ENCODE measurements at places on chromosomes 5 and 9.

- DNase-seq: no peak
Measured at GRCh38 chr9:33381231-33381791, 21.1 kb downstream of the AQP7 start.

DNA sequence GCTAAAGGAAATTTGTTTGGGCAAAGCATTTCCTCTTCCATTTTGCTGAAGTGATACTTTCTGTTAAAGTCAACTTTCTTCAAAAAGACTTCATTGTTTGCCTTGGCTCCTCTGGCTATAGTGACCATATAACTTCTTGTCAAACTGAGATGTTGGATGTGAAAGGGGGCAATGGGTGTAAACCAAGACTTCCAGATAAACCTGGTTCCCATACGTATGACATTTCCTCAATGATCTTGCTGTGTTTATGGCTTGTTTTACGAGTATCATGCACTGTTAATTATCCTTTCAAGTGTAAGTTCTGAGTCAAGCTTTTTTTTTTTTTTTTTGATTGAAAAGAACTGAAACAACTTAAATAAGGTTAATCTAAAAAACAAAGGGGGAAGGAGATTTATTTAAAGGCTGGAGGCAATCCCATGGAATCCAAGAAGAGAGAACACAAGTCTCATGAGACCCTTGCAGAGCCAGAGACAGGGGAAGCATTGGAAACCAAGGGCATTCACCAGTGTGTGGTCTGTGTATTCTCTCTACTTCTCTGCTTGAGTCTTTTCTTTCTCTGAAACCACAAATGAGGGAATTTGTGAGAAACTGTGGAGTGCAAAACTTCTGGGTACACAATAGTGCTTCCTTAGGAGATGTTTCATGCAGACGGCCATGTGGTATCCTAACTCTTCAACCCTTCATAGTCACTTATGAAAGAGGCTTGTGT is 335.3 kb downstream of the RAB3C start:
- no peak for DNase-seq

DNA sequence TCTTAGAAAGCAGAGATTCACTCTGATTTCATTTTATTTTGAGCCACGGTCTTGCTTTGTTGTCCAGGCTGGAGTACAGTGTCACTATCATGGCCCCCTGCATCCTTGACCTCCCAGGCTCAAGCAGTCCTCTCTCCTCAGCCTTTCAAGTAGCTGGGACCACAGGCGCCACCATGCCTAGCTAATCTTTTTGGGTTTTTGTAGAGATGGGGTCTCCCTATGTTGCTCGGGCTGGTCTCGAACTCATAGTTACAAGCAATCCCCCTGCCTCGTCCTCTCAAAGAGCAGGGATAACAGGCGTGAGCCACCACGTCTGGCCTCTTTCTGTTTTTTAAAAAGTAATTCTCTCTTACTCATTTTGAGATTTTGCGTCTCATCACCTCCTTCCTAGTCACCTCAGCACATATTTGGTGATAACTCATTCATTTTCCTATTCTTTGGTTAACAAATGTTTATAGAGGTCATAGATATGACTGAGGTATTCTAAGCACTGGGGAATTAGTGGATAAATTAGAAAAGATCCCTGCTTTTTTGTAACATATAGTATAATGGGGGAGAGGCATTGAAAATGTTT is 10.8 kb upstream of the DCP2 start:
- DNase-seq: no peak

GRCh38 chr9:97990259-97990658 is 7.1 kb downstream of the ANP32B start:
- no peak for DNase-seq

- DNase-seq: no peak
Measured at GRCh38 chr5:93226202-93226735, 354.8 kb downstream of the NR2F1-AS1 start.

GRCh38 chr5:96651948-96652753 is 10.0 kb upstream of the CAST start:
- DNase-seq: peak; percentile 27

DNA sequence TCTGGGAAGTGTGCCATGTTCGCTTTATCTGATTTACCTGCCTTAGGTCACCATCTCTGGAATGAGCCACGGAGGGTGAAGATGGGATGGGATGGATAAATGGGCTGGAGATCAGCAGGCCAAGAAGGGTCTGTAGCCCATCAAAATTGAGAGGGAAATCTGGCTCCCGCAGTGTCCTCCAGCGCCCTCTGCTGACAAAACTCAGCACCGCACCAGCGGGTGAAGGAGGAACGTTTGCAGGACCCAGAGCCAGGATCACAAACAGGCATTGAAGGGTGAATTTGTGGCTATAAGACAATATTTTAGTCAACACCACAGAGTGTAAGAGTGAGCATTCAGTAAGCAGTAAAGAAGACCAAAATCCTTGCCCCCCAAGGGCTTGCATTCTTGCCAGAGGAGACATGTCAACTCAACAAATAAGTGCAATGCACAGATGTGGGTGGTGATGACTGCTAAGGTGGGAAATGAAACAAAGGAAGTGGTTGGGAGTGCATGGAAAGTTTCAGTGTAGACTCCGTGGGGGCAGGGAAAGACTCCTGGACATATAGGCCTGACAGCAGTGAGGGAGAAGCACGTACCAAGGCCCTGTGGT is 124.4 kb downstream of the TENT4A start:
- no peak for DNase-seq

DNA sequence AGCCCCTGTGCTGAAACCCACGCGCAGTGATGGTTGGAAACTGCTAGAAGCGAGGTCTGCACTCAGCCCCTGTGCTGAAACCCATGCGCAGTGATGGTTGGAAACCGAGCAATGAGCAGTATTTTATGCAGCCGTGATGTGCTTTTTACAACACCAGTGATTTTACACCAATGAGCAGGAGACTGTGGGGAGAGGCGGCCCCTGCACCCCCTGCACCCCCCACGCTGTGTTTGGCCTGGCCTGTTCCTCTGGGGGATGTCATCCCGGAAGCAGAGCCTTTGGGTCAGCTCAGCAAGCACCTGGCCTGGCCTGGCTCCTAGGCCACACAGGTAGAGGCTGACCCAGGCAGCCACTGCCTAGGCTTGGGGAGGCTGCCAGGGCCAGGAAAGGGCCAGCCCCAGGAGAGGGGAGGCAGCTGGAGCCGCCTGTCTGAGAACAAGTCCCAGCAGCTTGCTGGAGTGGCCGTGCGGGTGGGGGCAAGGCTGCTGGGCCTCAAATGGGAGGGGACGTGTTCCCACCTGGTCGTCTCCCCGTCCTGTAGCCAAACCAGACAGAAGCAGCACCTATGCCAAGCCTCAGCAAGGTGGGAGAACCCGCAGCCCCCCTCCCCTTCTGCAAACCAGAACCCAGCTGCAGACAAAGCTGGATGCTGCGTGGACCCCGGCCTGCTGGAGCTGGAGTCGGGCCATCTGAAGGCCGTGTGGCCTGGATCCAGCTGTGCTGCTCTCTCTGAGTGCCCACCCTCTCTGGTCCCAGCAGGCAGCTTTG is 46.8 kb downstream of the DBH start:
- DNase-seq: no peak

GRCh38 chr9:112555844-112556482 is 69.3 kb downstream of the KIAA1958 start:
- no peak for DNase-seq

- DNase-seq: peak; percentile 35
Measured at GRCh38 chr5:64165500-64166200, at the start of gene RNF180. TSS of gene RNF180 (plus strand) at chr5:64165843. CDS start at chr5:64200808, 34,965 bp downstream.

DNA sequence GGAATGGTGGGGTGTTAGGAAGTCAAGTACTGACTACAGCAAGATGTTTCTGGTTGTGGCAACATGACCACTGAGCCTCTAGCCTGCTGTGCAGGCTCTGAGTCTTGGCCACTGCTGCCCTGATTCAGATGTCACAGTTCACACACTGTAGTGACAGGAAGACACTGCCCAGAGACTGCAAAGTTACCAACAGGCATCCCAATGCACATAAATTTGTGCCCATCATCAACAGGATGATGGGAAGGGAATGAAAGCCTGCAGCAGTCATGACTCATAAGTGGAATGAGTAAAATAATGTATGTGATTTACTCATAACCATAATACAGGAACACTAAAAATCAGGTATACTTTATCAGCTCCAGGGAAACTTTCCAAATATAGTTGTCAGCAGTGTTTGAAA is 251.6 kb upstream of the HAPLN1 start:
- no peak for DNase-seq

DNA sequence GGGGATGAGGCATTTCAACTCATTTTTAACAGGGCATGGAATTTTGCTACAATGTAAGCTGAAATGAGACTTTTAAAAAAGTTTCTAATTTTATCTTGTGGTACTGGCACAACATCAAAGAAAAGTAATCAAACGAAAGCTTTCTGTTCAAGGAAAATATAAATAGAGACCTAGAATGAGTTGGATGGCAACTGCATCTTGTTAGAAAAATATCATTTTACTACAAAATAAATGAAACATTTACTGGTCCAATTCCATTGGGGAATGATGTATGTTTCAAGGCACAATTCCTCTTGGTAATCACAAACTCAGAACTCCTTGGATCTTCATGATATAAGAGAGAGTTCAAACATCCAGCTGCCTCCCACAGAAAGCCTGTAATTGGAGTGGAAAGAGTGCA is 102.8 kb downstream of the HMHB1 start:
- DNase-seq: no peak

DNA sequence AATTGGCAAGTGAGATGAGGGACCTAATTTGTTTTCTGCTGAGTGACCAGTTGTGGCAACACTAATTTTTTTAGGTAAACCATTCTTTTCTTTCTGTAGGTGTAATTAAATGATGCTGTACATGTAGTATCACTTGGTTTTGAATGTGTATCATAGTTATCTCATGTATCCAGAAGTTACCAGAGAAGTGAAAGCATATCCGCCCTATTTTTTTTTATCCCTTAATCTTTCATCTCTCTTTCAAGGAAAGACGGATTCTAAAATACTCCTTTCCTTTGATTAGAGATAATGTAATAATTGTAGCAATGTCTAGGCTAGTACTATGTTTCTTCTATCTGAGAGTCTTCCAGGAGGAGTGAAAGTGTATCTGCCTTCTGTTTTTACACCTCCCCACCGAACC is 7.1 kb downstream of the KDM3B start:
- no peak for DNase-seq

- DNase-seq: no peak
Measured at GRCh38 chr5:68628082-68628814, 412.7 kb downstream of the PIK3R1 start.

DNA sequence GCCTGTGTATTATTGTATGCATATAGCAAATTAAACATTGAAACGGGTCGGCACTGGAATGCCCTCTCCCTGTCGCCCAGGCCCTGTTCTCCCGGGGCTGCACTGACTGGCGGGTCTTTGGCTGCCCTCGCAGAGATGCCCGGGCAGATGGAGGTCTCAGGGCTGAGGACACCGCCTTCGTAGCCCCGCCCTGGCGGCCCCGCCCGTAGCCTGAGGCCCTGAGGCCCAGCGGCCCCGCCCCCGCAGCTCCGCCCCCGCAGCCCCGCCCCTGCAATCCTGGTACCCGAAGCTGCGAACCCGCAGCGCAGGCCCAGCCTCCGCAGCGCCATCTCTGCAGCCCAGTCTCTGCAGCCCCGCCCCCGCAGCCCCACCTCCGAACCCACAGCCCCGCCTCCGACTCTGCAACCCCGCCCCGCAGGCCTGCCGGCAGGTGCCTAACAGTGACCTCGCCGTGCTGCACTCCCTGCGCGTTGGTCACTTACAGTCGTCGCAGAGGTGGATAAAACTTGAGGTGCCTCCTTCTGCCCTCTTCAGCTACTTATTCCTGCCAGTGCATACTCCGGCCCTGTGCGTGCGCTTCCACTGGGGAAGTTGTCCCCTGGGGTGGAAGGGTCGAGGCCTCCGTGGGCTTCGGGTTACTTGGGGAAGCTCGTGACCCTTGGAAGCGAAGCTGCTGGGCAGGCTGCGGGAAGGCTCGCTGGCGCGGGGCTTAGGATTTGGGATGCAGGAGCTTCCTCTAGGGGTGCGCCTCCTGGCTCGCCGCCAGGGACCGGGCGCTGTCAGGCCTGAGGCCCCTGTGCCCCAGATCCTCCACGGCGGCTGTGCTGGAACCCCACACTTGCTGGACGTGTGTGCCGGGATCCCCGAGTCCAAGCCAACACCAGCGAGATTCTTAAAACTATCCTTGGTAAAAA is 72.3 kb downstream of the ICE1 start:
- DNase-seq: no peak

DNA sequence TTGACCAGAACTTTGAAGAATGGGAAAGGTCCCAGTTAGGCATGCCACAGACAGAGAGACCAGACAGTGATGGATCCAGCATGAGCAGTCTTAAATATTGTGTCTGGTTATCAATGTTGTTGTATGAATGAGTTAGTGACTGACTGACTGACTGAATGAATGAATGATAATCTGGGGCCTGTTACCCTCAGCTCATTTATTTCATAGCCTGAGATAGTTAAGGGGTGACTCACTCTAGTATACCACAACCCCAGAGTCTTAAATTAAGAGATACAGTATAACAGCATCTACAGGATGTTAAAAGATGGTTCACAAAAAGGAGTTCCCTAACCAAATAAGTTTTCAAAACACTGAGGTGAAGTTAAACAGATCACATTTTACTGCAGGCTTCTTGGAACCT is 133.5 kb downstream of the SGCD start:
- no peak for DNase-seq
